ENCODE measurements at places on chromosomes 11 and 22.

DNA sequence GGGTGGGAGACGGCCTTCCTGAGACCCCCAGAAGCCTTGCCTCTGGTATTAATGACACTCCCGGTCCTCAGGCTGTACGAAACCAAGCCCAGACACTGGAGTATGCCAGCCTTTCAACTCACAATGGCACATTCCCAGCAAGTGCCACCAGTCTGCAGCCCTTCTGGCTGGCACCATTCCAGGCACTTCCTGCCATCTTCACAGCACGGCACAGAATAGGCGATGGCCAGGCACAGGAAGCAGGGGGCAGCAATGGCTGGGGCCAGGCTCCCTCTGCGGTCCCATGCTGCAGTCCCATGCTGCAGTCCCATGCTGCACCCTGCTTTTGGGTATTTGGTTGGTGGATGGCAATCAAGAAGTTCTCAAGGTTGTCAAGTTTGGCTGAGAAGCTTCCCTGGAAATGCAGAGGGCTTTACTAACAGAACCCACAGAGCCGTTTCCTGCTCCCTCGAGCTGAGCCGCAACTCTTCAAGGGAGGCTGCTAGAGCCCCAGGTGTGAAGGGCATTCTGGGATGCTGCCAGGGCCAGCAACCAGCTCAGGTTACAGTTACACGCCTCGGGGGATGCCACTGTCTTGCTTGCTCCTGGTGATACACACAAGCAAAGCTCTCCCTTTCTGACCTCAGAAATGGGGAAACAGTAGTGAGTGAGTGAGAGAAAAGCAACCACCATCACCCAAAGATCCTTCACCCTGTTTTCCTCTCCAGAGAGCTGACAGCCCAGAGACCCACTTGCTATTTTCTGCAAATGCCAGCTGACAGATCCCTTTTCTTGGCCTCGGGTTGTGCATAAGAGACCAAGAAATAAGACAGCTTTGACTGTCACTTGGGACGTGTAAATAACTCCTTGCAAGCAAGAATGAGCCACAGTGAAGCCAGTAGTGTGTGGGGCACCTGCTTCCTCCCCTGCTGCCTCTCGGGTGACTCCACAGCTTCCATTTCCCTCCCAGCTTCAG is 23.9 kb downstream of the LRFN4 start:
- DNase-seq, result no peak

GRCh38 chr11:117723277-117724024 is 73.6 kb downstream of the DSCAML1 start:
- DNase-seq, result no peak

DNA sequence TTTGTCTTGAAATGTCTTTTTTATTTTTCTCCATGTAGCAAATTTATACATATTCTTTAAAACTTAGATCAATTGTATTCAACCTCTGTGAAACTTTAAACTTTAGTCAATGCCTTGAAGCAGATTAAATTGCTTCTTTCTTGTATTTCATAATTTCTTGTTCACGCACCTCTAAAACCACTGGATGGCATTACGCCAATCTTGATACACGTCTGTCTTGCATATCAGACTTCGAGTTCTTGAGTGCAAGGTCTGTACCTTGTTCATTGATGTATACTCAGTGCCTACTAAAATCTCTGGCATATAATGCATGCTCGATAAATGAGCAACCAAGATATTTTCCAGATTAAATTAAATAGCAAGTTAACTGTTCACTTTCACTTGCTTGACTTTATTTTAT is 236.8 kb downstream of the CASP12 start:
- DNase-seq, result no peak

DNA sequence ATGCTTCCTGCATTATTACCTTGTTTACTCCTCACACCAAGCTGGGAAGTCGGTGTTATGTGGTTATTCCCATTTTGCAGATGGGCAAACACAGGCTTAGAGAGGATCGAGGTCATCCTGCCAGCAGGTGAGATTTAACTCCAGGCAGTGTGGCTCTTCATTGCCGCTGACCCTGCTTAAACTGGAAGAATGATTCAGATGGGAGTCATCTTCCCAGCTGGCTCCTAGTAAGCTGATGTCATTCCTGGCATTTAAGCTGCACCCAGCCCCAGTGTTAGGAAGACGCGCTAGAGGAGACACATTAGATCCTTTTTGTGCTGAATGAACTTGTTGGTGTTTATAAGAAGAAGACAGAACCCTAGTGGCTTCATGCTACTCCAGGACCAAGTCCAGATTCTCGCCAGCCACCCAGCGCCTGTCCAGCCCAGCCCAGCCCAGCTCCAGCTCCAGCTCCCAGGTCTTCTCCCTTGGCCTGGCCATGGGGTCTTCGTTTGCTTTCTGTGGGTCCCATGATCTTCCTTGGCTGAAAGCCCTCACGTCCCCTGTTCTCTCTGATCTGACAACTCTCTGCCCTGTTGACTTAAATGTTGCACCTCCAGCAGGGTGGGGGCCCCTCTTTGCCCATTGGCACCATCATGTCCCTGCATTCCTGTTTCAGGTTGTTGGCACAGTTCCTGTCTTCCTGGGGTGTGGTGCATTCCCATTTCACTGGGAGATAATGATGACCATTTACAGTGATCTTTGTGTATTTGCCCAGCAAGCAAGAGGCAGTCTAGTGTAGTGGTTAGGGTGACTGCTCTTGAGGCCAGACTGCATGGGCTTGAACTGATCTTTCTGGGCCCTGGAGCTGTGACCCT is 13.6 kb downstream of the PARVB start:
- no peak for DNase-seq

- DNase-seq, result no peak
Observed at GRCh38 chr22:44246615-44247326, 66.0 kb downstream of the SHISAL1 start.

- DNase-seq, result no peak
Observed at GRCh38 chr22:45402466-45402985, 10.9 kb downstream of the SMC1B start.

DNA sequence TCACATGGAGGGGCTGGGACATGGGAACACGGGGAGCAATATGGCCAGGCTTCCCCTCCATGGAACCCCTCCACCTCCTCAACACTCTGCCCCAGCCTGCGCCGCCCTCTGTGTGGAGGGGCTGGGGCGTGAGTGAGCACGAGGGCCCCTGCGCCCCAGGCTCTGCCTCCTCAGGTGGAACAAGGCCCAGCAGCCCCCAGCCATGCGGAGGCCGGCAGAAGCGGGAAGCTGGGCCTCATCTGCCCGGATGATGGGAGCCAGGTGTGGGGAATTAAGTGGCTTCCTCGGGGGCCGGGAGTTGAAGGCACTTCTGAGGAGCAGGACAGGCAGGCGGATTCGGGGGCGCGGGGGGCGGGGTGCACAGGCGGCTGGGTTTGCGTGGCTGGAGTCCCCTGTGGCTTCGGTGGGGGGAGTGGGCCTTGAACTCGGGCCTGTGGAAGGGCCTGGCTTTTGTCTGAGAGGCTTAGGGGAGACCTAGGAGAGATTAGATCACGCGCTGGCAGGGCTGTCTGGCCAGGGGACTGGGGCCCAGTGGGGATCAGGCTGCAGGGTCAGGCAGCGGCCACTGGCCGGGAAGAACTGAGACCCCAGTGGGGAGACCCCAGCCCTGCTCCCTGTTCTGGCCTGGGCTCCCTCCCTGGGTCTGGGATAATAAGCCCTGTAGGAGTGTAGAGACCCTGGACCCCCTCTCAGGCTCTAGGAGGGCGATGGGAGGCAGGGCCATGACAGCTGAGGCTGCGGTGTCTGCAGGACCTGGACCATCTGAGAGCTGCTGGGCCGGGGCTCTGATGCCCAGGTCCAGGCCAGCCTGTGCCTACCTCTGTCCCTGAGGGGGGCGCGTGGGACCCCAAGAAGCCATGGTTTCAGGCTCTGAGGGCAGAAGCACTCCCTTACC is 13.3 kb downstream of the PRR33 start:
- DNase-seq, result no peak

Data from activated CD4-positive, alpha-beta T cell treated with anti-CD3 and anti-CD28 coated beads, Interleukin-2, amount 50 U/mL, for 16 hours (primary cell).